ENCODE measurements at places on chromosomes 12 and 14. TPM values are rescaled to one million over a fixed set of nuclear protein-coding genes. Genes with fewer than 3 reads are reported as not detected.

Gene KRT74
- total RNA-seq, result not detected

Gene DBX2
- not detected for total RNA-seq

Gene TAS2R10
- 0.43 TPM for total RNA-seq

Gene RNASE1
- total RNA-seq, result 0.98 TPM

Gene INSM2
- not detected for total RNA-seq

Gene STXBP6
- 17.8 TPM for total RNA-seq

Gene CLMN
- 0.43 TPM for total RNA-seq

Gene STAT6
- total RNA-seq, result 5.4 TPM

Gene FAM90A1
- total RNA-seq, result not detected

Gene IL23A
- total RNA-seq, result 0.11 TPM

Gene GPR132
- not detected for total RNA-seq

Gene LRP1-AS
- not detected for total RNA-seq

Gene OR10AD1
- total RNA-seq, result not detected

Gene GLI1
- not detected for total RNA-seq

Gene WDR89
- 10.3 TPM for total RNA-seq

Gene RIPK3
- 2.1 TPM for total RNA-seq

Gene GDF3
- 1.2 TPM for total RNA-seq

Gene KRT2
- total RNA-seq, result not detected

Gene NGB
- total RNA-seq, result not detected

Gene CSRP2
- 11.4 TPM for total RNA-seq

Gene TRAF3
- total RNA-seq, result 18.4 TPM

Gene DNAJC22
- 0.22 TPM for total RNA-seq

Gene CIDEB
- total RNA-seq, result 1.2 TPM

Gene TMCC3
- 1.3 TPM for total RNA-seq

Gene GPD1
- not detected for total RNA-seq

Gene HCAR3
- not detected for total RNA-seq

Gene ZFHX2
- total RNA-seq, result 0.11 TPM

Gene SMCO2
- total RNA-seq, result 0.34 TPM

Gene MORN3
- 0.17 TPM for total RNA-seq

Gene GALNT16
- not detected for total RNA-seq

Gene C12orf50
- total RNA-seq, result not detected

Gene UNC79
- under 0.01 TPM for total RNA-seq

Gene SSPN
- 0.76 TPM for total RNA-seq

Gene GPR137C
- total RNA-seq, result 1.1 TPM

Gene KRT7
- total RNA-seq, result 9.5 TPM

Gene VRTN
- total RNA-seq, result not detected

Gene INHBC
- total RNA-seq, result not detected
